HT1080 (cell line): ENCODE measurements at places on chromosomes 2 and 18. TPM values are rescaled to one million over a fixed set of nuclear protein-coding genes. Genes with fewer than 3 reads are reported as not detected.
A peak's percentile ranks its signal among the peaks of the same experiment; 100 is the strongest.

Gene FOXI3
- total RNA-seq = not detected in 2 replicates

Gene DIPK1C
- not detected in 2 replicates for total RNA-seq

Gene CAPN14
- 0.03 and 0.24 TPM in 2 replicates for total RNA-seq

Gene DSEL
- total RNA-seq = 4.6 and 4.9 TPM in 2 replicates

Gene EIF2AK3
- total RNA-seq = 5.6 and 8.4 TPM in 2 replicates

Gene KCNJ13
- not detected in 2 replicates for total RNA-seq

Gene ANKRD30B
- total RNA-seq = not detected in 2 replicates

Gene PTRHD1
- 48.4 and 53.5 TPM in 2 replicates for total RNA-seq

Gene PSMA8
- total RNA-seq = not detected in 2 replicates

Gene SPHKAP
- not detected in 2 replicates for total RNA-seq

Gene RAMP1
- 0.53 TPM in 1 of 2 replicates, not detected in the other for total RNA-seq

Gene CCDC150
- total RNA-seq = 7.5 and 8.4 TPM in 2 replicates

Gene ANKRD30BL
- not detected in 2 replicates for total RNA-seq

DNA sequence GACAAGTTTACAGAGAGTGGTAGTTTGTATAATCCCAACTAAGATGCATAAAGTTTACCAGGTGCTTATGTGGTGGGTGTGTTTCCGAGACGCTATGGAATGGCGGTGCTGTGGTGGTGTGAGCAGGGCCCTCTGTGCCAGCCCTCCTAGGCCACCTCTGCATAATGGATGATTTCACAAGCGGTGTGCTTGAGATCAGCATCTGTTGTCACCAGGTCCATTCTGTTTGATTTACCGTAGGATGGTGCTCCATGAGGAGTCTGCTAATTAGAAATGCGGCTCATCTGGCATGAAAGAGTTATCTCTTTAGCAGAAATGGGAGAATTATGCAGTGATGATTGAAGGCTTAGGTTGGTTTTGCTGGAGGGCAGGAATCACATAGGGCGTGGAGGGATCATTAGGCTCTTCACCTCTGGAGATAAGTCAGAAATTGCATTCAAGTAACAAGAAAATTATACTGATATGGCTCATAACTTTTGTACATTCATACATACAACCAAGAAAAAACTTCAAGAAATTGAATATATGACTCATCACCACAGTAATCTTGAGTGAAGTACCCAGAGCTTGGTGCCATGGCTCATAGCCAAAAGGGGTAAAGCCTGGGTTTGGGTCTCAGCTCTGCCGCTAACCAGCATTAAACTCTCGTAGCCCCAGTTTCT, 41.4 kb downstream of the CRIM1 start:
- DNase-seq = no peak

DNA sequence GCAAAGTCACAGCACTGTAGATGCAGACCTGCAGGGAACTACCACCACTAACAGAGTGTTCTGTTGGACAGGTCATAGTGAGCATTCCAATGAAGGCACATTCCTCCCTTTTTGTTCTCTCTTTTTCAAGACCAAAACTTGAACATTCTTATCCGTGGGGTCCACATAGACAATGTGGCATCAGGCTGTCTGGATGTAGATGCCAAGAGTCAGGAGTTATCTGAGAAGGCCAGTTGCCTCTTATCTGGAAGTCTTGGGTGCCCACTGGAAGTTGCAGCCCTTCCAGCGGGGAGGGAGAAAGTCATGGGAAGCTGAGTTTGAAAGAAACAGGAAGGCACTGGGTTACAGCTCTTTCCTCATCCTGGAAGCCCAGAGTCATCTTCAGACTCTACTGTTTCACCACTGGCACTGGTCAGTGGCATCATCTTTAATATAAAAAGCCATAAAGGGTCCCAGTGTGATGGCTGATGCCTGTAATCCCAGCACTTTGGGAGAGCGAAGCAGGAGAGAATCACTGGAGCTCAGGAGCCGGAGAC, 61.4 kb downstream of the FAM161A start:
- no peak for DNase-seq

- DNase-seq = no peak
Observed at GRCh38 chr2:1310866-1311265, 102.4 kb upstream of the TPO start.

GRCh38 chr2:231545105-231545902, 15.1 kb upstream of the NMUR1 start:
- peak; percentile 83 for DNase-seq

DNA sequence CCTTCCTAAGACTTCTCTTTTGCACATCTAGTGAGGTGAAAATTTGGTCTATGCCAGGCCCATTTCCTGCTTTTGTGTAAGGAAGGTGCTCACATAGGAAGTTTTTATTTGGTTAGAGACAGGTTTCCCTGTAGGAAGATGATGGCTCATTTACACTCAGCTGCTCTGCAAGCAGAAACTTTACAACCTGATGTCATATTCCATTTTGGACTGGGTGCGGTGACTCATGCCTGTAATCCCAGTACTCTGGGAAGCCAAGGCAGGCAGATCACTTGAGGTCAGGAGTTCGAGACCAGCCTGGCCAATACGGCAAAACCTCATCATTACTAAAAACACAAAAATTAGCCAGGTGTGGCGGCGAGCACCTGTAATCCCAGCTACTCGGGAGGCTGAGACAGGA, 35.8 kb downstream of the CASP10 start:
- DNase-seq = peak; percentile 56

DNA sequence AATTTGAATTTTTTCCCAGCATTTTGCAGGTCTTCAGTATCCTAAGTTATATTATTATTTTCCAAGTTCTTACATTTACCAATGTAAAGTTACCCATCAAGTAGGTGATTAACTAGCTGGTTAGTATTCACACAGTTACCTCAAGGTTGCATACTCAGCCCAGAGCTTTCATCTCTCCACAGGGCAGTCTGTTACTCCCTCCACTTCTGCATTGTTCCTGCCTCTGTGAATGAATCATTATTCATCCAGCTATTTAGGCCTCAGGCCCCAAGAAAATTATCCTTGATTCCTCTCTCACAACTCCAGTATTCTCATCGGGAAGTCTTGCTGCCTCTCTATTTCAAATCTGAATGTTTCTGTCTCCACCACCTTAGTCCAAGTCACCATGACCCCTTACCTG, 92.2 kb downstream of the SMC6 start:
- DNase-seq = no peak

GRCh38 chr2:156317631-156318030, 14.9 kb downstream of the NR4A2 start:
- DNase-seq = no peak

GRCh38 chr2:235561450-235561849, 67.6 kb downstream of the AGAP1 start:
- no peak for DNase-seq

DNA sequence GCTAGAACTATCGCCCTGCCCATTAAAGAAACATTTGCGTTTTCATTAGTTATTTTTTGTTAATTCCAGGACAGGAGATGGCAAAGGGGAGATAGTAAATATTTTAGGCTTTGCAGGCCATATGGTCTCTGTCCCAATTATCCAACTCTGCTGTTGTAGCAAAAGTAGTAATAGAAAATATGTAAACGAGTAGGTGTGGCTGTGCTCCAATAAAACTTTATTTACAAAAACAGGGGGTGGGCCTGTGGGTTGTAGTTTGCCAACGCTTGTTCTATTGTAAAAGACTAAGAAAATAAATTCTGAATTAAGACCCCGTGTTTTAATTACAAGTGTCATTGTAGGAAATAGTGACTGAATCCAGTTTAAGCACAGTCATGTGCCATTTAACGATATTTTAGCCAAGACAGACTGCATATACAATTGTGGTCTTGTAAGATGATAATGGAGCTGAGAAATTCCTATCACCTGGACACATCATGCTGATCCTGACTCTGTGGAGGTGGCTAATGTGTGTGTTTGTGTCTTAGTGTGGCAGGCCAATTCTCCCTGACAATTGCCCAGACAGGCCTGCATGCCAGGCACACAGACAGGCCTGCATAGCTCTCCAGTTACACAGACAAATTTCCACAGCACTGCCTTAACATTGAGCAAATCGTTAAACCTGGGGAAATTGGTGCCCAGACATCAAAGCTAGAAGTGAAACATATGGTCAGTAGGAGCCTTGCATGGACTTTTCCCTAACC, 76.4 kb downstream of the SKA1 start:
- no peak for DNase-seq

GRCh38 chr18:52353589-52353988, 13.6 kb downstream of the DCC start:
- no peak for DNase-seq

GRCh38 chr2:112129060-112129459, 9.1 kb upstream of the FBLN7 start:
- DNase-seq = no peak

GRCh38 chr2:134120733-134121630, 132.9 kb upstream of the MGAT5 start:
- DNase-seq = peak; percentile 53

GRCh38 chr2:38246105-38246504, 131.0 kb downstream of the ATL2 start:
- DNase-seq = no peak

DNA sequence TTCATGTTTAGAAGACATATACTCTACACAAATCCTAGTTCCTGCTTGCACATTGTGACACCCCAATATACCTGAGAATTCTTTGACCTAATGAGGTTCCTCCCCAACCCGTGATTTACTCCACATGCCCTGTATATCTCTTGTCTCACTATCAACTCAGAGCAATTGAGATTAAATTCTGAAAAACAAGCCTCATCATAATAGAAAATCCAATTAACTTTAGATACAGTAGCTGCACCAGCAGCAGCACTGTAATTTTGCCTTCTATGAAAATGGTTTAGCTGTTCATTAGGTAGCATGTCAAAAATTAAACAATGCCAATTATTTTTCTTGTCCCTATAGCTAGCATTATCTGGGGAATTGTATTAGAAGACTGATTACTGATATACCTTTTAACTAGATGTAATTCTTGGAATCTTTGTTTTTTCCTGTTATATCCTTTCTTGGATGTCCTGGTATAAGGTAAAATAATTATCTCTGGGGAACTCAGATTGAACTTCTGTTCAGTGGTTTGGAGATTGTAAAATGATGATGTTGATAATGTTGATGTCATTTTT, 218.9 kb upstream of the TANK start:
- no peak for DNase-seq

DNA sequence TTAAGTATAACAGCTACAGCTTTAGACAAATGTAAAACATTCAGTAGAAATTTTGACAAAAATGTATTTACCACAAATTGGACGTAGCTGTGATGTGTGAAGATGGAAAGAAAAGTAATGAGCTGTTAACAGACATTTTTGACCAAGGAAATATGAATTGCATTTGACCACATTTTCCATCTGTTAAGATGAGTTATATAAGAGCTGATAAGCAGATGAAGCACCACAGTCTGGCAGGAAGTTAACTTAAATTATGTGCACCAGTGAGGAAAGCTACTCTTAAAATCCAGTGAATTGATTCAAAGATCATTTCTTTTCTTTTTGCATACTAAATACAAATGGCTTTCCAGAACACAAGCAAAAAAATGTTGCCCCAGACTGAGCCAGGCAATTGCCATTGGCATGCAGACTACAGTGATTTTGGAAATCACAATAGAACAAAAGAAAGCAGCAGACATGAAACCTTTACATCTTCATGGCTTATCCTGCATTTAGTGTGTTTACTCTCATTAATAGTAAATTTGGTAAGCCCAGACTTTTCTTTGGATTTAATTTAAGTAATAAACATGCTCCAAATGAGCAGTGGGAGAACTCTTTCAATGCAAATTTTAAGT, 493.7 kb downstream of the TMX3 start:
- no peak for DNase-seq

DNA sequence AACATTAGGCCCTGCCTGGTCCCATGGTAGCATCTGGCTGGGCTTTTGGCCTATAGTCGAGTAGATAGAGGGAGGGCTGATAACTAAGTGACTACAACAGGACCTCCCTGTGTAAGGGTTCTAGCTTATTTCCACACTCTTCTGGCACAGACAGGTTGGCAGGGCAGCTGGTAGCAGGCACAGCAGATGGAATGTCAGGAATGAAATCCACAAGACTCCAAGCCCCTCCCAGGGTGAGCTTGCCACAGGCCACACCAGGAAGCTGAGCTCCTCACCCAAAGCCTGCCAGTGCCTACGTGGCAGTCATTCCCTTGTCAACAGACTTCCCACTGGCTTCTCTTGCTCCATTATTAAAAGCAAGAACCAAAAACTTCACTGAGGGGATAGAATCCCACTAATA, 20.7 kb upstream of the C1QL2 start:
- peak; percentile 76 for DNase-seq

DNA sequence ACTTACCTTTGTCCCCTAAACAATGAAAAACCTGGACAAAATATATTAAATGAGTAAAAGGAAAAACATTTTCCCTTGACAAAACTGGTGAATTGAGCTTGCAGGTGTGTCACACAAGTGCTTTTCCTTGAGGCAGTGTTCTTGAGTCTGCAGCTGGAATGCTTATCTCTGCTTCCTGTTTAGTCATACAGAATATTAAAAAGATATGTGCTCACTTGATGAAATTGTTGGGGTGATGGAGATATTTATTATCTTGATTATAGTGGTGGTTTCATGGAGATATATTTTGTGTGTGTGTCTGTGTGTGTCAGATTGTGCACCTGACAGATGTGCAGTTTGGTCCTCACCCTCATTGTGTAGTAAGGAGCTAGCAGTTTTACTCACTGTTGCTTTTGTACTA, 3.3 kb downstream of the TAF1B start:
- no peak for DNase-seq

GRCh38 chr2:173982182-173982714, 17.1 kb upstream of the SP3 start:
- DNase-seq = no peak

- no peak for DNase-seq
Observed at GRCh38 chr18:48680339-48681250, 141.8 kb downstream of the CTIF start.

GRCh38 chr2:37688771-37689468, 17.5 kb upstream of the CDC42EP3 start:
- peak; percentile 91 for DNase-seq

GRCh38 chr18:30709595-30709994, 332.9 kb downstream of the DSC3 start:
- no peak for DNase-seq

DNA sequence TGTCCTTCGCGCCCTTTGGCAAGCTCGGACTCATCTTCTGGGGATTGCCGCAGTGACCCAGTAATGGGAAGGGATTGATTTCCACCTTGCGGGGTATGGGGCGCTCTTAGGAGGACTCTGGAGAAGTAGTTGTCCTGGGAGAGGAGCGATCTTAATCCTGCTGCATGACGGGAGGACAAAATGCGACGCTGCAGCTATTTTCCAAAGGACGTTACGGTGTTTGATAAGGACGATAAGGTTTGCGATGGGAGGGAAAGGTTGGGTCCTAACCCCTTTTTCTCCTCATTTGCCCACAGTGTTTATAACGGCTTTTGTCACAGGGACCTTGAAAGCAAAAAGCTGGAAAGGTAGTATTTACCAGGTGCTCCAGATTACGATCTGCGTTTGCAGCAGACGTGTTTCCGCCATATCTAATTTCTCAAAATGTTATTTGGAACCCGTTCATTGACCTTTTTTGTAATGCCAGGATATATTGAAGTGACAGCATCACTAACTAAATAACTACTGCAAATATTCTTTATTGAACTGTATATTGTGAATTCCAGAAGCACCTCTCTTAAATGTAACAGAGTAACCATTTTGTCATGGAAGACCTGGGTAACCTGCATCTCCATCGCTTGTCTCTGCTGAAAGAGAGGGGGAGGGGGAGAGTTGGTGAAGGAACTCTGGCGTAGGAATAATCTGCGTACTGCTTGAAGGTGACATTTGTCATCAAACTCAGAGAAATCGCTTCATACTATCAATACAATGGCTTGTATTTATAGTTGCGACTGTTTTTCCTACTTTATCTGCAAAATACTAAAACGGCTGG, 590 bp downstream of the MDH1 start:
- peak; percentile 11 for DNase-seq
